ENCODE measurements at places on chromosomes 5 and 9. TPM values are rescaled to one million over a fixed set of nuclear protein-coding genes. Genes with fewer than 3 reads are reported as not detected.

GRCh38 chr5:178555005-178555404 lies 35.2 kb downstream of the COL23A1 start:
- DNase-seq: no peak

IFNA21 gene
- not detected for total RNA-seq

DNA sequence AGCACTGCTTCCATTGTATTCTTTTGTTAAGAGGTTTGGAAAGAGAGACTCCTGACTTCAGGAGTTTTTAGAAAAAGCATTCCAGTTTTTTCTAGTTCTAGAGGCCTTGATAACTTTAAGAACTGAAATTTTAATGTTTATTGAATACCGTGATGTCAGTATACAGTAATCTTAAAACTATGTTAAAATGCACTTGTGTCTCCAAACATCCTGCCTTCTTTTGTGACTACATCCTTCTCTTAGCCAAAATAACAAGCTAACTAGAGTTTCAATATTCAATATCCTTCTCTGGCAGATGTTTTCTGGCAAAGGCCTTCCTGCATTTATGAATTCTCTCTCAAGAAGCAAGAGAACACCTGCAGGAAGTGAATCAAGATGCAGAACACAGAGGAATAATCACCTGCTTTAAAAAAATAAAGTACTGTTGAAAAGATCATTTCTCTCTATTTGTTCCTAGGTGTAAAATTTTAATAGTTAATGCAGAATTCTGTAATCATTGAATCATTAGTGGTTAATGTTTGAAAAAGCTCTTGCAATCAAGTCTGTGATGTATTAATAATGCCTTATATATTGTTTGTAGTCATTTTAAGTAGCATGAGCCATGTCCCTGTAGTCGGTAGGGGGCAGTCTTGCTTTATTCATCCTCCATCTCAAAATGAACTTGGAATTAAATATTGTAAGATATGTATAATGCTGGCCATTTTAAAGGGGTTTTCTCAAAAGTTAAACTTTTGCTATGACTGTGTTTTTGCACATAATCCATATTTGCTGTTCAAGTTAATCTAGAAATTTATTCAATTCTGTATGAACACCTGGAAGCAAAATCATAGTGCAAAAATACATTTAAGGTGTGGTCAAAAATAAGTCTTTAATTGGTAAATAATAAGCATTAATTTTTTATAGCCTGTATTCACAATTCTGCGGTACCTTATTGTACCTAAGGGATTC lies 43.1 kb downstream of the NDFIP1 start:
- peak; percentile 76 for DNase-seq

GRCh38 chr9:4567601-4568000 lies 77.3 kb downstream of the SLC1A1 start:
- no peak for DNase-seq

GRCh38 chr9:127979333-127980059 lies 1.3 kb downstream of the EEIG1 start:
- peak; percentile 51 for DNase-seq

- no peak for DNase-seq
Observed at GRCh38 chr5:35306716-35307365, 76.6 kb upstream of the PRLR start.

DNA sequence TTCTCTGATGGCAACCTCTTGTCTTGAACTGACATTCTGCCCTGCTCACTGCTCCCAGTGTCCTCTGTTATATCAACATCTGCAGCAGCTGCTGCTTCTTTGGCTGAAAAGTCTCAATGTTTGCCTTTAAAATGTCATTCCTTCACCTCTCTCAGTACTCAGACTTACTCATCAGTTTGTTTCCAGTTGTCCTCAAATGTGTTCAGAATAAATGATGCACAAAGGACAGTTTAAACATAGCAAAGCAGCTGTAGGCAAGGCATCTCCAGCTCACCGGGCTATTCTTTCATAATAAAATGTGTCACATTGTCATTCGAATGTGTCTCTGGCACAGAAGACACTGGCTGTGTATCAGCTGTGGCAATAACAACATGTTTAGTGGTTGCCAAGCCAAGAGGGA lies 590.9 kb upstream of the ZNF608 start:
- no peak for DNase-seq

SH2D3C gene
- 27.3 TPM for total RNA-seq

SLC25A2 gene
- not detected for total RNA-seq

DNA sequence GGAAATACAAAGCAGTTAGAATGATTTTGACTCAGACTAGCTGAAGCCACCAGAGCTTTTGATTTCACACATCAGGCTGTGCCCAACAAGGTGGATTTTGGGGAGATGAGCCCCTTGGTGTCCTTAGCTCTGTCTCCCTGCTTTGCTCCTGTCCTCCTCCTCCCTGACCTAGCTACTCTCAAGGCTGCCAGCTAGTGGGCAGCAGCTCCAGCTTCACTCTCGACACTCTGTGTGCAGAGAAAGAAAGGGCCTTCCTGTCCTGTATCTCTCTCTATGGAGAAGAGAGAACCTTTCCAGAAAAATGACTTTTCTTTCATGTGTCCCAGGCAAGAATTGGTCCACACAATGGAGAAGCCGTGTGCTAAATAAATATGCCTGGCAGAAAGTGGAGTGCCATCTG lies 446.2 kb downstream of the SEMA5A start:
- no peak for DNase-seq

SLC1A3 gene
- total RNA-seq: 0.99 TPM

DNA sequence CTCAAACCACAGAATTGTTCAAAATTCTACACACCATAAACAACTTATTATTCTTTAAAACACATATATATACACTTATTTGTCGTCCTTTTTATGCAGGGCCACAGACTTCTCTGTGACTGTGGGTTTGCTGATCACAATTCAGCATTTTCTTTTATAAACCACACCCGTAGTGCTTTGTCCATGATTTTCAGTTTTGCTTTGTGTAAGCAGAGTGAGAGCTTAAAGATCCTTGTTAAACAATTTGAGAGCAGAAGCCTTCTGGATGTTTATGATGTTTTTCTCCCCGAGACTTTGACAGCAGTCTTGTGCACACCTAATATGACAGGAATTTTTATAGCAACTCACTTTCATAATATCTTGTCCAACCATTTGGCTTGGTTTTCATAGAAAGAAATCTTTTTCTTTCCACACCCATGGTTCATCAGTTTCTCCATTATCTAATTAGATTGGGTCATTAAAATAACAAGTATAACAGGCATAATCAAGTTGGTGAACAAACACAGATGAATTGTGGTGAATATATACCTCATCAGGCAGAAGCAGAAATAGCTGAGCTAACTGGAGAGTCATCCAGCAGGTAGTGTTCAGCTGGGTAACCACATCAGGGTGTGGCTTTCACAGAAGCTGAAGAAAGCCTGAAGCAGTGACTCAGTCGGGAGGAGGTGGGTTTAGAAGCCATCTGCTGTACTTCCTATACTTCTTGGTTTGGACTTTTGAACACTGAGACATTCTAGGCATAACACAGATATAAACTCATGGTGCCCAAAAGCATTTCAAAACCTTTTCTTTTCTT lies 232.8 kb downstream of the DOCK8 start:
- peak; percentile 89 for DNase-seq

- no peak for DNase-seq
Observed at GRCh38 chr9:106376689-106377088, 486.3 kb upstream of the ZNF462 start.

GRCh38 chr5:42604171-42604711 lies 152.4 kb upstream of the CCDC152 start:
- DNase-seq: no peak

DNA sequence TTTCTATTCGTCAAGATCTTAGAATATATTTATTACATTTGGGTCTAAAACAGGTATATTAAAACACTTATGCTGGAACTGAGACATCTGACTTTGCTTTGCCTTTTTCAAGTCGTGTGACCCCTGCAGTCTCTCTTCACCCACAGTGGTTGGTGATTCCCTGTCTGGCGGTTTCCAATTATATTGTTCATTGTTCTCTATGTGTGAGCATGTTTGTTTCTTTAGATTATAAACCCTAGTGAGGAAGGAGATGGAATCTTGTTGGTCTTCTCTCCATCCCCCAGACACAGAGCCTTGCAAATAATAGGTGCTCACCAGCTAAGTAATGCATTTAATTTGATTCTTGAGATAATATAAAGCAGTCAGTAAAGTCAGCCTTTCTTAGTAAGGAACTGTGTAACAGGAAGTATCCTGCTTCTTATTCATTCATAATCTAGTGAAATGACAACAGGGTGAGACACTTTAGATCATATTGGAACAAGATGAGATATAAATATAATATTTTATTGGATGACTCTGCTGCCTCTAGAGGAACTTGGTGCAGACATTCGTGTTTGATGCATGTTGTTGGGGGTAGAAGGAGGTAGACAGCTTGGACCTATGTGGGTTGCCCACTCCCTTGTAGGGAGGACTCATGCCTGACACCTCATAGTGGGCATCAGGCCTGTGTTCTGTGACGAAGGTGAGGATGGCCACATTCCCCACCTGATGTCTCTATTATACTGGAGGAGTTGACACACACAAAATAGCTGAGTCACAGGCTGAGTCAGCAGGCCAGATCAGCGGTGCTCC lies 88.1 kb downstream of the FGF1 start:
- peak; percentile 42 for DNase-seq

SLC34A3 gene
- not detected for total RNA-seq

PPWD1 gene
- total RNA-seq: 33.9 TPM

SLC6A19 gene
- total RNA-seq: not detected
